Foreskin fibroblast (primary cell): ENCODE measurements at places on chromosomes 7 and 10.

GRCh38 chr10:125638555-125638954 lies 44.4 kb downstream of the TEX36 start:
- DNase-seq, result no peak

DNA sequence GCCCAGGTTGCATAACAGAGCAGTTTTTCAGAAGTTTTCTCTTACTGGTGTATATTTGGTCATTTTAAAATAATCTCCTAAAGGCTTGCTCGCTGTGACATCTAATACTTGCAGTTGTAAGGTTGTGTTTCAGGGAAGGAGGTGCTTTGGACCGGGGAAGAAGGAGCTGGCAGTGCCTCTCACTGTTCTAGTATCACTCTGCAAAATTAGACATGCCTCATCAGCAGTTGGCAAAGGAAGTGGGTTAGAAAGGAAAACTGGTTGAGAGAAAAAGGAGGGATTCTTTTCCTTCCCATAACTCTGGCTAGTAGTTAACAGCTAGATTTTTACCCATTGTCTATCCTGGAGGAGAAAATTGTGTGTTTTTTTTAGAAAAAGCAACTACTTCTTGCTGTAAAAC lies 34.8 kb downstream of the CUL1 start:
- DNase-seq, result no peak

DNA sequence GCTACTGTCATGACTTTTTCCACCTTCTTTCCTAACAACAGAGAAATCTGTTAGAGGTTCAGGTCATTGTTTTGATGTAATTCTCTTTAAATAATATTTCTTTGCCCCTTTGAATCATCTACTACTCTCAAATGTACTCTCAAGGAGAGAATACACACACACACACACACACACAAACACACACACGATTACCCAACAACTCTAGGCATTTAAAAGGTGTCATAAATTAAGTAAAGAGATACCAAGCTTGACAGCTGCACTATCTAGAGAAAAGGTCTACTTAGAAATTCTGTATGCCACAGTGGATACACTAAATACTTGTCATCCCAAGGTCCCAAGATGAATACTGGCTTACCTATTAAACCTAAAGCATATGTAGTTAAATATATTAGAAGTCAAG lies 4.8 kb downstream of the PANK1 start:
- no peak for DNase-seq

DNA sequence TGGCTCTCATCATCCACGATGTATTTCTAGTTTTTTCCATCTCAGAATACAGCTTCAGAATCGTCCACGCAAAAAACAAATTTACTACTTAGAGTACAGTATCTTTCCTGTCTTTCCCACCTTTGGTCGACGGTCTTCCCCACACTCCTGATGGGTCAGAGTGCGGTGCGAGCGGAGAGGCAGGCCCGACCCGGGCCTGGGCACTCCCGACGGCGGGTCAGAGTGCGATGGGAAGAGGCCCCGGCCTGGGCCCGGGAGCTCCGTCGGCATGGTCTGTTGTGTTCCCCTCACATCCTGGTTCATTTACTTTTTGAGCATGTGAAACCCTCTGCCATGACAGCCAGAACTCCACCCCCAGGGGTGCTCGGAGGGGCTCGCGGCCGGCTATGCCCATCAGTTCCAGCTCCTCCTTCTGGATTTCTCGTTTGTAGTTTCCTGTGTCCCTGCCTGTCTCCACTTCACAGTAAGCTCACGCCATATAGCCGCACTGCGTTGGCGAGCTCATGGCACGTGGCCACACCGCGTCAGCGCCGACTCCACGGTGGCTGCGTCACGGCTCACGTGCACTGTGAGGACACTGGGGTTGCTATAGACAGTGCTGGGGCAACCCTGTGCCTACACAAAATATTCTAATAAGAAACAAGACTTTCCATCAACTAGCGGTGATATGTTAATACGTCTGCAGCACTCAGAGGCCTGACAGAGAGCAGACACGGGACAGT lies 7.8 kb downstream of the COX19 start:
- DNase-seq, result no peak

GRCh38 chr7:79612022-79612421 lies 158.6 kb upstream of the MAGI2 start:
- no peak for DNase-seq

DNA sequence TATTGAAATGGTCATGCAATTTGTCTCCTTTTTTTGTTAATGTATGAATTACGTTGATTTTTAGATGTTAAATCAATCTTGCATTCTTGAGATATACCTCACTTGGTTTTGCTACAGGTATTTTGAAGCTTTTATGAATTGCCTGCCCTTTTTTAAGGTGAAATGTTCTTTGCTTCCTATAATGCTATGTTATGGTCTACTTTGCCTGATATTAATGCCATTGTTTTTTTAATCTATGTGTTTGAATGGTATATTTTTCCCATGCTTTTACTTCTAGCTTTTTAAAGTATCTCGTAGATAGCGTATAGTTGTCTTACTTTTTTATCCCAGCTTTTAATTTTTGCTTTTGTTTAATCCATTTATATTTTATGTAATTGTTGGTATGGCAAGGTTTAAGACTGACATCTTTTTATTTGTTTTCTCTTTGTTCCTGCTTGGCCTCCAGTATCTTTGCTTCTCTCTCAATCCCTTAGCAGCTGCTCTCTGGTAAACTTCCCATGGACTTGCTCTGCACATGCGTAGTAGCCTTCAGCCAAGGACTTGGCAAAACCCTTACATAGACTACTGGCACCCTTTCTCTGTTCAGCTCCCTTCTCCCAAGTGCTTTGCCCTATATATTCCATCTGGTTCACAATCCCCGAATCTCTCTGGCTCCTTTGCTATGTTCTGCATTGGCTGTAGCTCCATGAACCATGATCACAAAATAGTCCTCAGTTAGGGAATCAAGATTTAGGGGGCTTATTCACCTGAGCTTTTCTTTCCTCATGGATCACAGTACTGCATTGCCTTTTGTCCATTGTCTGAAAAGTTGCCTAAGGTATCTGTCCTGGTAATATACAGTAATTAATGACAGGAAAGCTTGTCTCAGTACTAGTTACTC lies 8.4 kb downstream of the TRIM24 start:
- no peak for DNase-seq

DNA sequence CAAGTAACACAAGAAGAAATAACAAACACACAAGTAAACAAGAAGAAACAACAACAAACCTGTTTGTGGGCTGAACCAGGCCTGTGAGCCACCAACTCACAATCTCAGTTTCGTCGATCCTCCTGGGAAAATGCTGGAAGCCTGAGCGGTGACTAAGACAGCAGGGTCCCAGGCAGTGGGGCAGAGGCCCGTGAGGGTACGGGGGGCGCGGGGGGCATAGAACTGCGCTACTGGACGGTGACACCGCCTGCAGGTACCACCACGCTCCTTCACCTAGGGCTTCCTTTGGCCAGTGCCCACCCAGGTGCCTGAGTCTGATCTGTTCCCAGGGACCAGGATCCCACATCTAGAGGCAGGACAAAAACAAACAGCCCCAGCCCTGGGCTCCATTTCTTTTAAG lies 3.4 kb upstream of the CALN1 start:
- DNase-seq, result no peak

GRCh38 chr10:100100651-100101184 lies 19.0 kb upstream of the CPN1 start:
- peak; percentile 51 for DNase-seq

GRCh38 chr7:127831318-127832219 lies 179.6 kb downstream of the SND1 start:
- DNase-seq, result no peak

DNA sequence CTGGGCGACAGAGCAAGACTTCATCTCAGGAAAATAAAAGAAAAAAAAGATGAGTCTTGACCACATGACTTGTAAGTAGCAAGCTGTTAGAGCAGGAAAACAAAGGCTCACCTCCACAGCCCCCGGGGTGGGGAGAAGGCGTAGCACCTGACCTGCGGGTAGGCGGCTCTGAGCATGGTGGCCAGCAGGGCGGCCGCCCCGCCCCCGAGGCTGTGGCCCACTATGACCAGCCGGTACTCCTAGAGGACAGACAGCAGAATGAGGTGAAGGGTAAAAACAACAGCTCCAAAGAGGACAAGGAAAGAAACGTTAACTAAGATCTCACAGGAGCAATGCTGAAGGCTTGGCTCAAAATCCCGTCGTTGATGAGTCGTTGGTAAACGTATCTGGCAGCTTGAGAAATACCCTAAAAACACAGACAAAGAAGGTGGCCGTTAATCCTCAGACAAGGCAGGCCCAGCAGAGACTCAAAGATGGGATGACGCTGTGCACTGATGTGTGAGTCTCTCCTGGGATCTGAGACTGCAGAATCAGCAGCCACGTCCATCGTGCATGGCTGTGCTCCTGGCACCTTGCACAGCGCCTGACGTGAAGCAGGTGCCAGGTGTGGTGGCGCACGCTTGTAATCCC lies 31.1 kb downstream of the DAGLB start:
- no peak for DNase-seq
